ENCODE measurements at places on chromosomes 4 and X.

GRCh38 chr4:123555807-123556273 lies 159.2 kb downstream of the SPRY1 start:
- no peak for DNase-seq

- no peak for DNase-seq
Measured at GRCh38 chrX:63746715-63747114, 38.3 kb downstream of the ARHGEF9 start.

DNA sequence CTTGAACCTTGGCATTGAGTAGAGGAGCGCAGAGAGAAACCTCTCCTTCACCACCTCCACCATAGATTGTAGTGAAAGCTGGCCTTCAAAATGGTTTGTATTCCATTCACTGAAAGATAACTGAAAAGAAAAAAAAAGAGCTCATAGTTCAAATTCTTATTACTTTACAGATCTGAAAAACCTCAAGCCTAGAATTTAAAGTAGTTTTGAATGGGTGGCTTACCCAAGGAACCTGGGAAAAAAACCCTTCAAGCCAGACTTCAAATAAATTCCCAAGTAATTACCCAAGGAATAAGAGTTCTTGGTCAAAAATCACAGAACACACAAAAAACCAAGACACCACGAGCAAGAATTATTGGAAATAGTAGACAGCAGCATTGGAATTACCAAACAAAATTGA lies 83.6 kb upstream of the TMEM33 start:
- no peak for DNase-seq

- no peak for DNase-seq
Measured at GRCh38 chr4:139514382-139515059, 41.5 kb downstream of the SETD7 start.

- DNase-seq, result no peak
Measured at GRCh38 chr4:46830971-46831454, 78.0 kb downstream of the COX7B2 start.

GRCh38 chr4:139241086-139241783 lies 38.8 kb downstream of the MGARP start:
- DNase-seq, result no peak
